ENCODE measurements at places on chromosomes 12 and 14. TPM values are rescaled to one million over a fixed set of nuclear protein-coding genes. Genes with fewer than 3 reads are reported as not detected.

Gene FOXG1
- total RNA-seq: not detected

Gene ZNF410
- 36.6 TPM for total RNA-seq

Gene HOTAIR
- not detected for total RNA-seq

Gene TSPAN11
- total RNA-seq: 2.5 TPM

Gene PROX2
- total RNA-seq: not detected

Gene PUS1
- total RNA-seq: 37.6 TPM

Gene PTGER2
- 10.3 TPM for total RNA-seq

Gene NACA
- total RNA-seq: 1,274 TPM

Gene CISTR
- not detected for total RNA-seq

Gene TAS2R20
- total RNA-seq: 4.7 TPM

Gene KRT5
- 4,247 TPM for total RNA-seq

Gene HCAR1
- 0.25 TPM for total RNA-seq

Gene TBX5
- not detected for total RNA-seq

Gene ZDHHC22
- not detected for total RNA-seq

Gene CALM1
- 260 TPM for total RNA-seq

Gene RIMBP2
- 0.25 TPM for total RNA-seq

Gene CYP46A1
- 1.2 TPM for total RNA-seq

Gene MMP19
- 21.6 TPM for total RNA-seq

Gene MDP1
- 32.7 TPM for total RNA-seq

Gene KRT75
- not detected for total RNA-seq

Gene ANKS1B
- 11.5 TPM for total RNA-seq

Gene CLEC2A
- total RNA-seq: not detected

Gene LMNTD1
- not detected for total RNA-seq

Gene GATC
- 15.5 TPM for total RNA-seq

Gene ZCCHC8
- 28.2 TPM for total RNA-seq

Gene ENO2
- total RNA-seq: 20.1 TPM

Gene ALX1
- 2.0 TPM for total RNA-seq

Gene TXNDC16
- total RNA-seq: 5.9 TPM

Gene CLEC4E
- total RNA-seq: not detected

Gene MYO1H
- not detected for total RNA-seq

Gene FGF23
- total RNA-seq: not detected

Gene PTPRB
- 21.9 TPM for total RNA-seq

Gene TAMALIN
- total RNA-seq: 47.1 TPM

Gene GYS2
- total RNA-seq: 0.98 TPM

Gene KRT2
- 2.0 TPM for total RNA-seq

Gene SIX6
- not detected for total RNA-seq

Gene SDSL
- total RNA-seq: not detected

Measured in vagina (tissue), 2 donors.